Pulmonary artery endothelial cell (primary cell): ENCODE measurements at places on chromosomes 1 and 21. TPM values are rescaled to one million over a fixed set of nuclear protein-coding genes. Genes with fewer than 3 reads are reported as not detected.

DNA sequence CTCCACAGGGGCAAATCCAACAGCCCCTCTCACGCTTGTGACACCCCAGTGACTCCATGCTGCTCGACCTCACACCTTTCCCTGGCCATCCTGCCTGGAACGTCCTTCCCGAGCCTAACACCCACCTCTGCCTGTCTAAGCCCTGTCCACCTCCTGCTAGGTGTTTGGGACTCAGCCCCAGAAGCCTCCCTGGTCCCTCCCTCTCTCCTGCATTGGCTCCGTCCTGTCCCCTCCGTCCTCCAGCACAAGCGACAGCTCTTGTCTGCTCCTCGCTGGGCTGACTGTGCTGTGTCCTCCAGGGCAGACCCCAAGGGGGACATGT is 102.0 kb upstream of the IFFO2 start:
- DNase-seq = no peak

DNA sequence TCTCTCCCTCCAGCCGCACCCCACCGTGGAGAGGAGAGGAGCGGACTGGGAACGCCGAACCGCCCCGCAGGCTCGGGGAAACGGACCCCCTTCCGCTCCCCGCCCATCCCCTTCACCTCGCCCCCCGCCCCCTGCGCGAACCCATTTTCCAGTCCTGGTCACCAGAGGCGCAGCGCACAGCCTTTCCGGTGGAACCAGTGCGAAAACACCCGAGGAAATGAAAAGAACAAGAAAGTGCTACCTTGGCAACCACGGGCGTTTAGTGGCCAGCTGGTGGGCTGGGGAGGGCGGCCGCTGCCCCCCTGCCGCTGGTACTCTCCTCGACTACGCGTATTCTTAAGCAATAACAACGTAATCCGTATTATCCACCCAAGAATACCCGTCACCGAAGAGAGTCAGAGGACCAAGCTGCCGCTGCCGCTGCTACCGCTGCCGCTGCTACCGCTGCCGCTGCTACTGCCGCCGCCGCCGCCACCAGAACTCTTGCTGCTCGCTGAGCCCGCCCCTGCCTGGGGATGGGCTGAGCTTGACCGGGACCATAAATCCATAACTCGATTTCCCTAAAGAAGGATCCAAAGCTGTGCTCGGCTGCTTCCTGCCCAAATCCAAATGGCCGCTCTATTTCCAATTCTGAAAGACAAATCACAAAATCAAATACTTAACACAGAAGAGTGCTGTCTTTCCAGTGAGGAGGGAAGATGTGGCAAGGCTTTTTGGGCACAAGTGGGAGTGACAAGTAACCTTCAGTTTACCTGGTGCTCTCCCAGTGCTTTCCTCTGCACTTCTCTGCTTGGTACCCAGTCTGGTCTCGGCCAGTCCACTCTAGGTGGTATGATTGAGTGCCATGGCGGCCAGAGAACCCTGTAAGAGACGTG is 125.2 kb upstream of the DPYD start:
- DNase-seq = no peak

DNA sequence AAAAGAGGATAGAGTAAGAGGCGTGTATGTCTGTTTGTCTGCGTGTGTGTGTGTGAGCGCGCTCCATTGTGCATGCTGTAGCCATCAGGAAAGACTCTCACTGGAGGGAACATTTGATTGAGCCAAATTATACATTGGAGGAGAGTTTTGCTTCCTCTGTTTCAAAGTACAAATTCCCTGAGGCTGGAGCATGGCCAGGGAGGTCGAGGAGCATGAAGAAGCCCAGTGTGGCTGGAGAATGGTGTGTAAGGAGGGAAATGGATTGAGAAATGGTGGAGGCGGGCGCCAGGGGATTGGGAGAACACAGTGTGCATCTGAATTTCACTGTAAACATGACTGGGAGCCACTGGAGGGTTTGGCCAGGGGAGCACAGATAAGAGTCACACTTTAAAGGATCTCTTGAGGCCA is 22.1 kb upstream of the EFNA1 start:
- DNase-seq = no peak

GRCh38 chr1:75471252-75471651 is 139.7 kb downstream of the SLC44A5 start:
- no peak for DNase-seq

- DNase-seq = no peak
These were observed 166.8 kb downstream of the HIVEP3 start for GRCh38 chr1:41751804-41752513.

DNA sequence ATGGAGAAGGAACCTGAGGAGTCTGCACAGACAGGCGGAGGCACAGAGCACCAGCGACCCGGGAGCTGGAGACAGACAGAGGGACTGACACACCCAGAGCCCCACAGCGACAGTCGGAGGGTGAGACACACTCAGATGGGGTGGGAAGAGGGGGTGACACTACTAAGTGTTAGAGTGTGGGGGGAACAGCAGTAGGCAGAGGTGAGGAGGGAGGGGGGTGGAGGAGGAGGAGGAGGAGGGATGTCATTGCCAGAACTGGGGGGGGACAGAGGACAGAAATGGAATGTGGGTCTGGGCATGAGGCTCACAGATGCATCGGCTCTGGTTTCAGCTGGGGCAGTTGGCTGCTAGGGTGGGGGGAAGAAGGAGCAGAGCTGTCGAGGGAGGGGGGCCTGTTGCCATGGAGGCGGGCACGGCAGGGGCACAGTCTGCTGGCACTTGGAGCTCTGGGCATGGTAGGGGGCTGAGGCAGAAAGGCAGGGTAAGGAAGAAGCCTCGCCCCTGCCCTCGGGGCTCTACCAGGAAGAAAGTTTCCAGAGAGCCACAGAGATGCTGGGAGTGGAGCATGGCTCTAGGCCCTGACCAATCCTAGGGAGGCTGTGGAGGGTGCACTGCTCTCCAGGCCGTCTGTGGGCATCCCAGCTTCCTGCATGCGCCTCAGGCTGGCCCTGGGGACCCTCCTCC is 37.3 kb downstream of the AHDC1 start:
- DNase-seq = no peak

- DNase-seq = no peak
These were observed at the start of gene PADI1 for GRCh38 chr1:17204546-17205440. TSS of gene PADI1 (plus strand) at chr1:17205128. CDS start at chr1:17205218, 90 bp downstream.

DNA sequence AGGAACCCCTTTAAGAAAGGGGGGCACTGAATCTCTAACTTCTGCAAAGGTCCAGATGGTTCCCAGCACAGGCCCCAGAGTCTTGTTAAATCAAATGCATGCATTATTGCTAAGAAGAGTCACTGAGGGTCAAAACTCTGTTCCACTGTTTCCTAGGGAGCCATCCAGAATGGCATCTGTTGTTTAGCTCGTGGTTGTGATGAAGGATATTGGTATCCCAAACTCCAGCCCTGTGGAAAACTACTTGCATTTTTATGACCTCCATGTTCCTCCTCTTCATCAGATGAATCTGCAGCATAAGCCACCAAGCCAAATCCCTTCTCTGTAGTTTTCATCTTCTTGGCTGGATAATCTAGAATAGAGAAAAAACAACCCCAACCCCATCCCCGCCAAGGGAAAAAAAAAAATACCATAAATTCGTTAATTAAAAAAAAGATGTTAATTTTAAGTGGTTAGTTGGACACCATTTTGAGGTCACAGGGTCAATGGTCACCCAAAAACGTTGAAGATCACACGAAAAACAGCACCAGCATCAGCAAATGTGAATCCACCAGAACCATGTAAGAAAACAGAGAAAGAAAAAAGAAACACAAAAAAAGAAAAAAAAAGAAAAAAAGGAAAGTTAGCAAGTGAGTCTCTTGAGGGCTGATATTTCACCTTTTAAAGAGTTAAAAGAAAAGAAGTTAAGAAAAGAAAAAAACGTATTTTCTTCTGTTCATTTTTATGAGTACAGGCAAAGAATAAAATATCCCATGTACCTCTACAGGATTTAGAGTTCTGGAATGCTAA is 3.0 kb upstream of the RIT1 start:
- DNase-seq = no peak

DNA sequence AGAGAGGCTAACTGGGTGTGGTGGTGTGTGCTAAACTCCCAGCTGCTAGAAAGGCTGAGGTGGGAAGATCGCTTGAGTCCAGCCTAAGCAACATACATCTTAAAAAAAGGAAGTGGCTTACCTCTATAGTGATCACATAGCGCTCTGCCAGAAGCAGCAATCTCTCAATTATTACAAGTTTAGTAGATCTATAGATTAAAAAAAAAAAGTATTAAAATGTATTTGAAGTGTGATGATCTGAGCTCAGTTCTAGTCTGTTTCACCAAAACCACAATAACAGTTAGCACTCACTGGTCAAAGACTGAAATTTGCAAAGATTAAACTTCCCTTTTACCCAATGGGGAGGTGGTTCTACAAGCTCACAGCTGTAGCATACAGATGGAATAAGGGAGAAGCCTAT is 76.3 kb downstream of the USP24 start:
- no peak for DNase-seq

DNA sequence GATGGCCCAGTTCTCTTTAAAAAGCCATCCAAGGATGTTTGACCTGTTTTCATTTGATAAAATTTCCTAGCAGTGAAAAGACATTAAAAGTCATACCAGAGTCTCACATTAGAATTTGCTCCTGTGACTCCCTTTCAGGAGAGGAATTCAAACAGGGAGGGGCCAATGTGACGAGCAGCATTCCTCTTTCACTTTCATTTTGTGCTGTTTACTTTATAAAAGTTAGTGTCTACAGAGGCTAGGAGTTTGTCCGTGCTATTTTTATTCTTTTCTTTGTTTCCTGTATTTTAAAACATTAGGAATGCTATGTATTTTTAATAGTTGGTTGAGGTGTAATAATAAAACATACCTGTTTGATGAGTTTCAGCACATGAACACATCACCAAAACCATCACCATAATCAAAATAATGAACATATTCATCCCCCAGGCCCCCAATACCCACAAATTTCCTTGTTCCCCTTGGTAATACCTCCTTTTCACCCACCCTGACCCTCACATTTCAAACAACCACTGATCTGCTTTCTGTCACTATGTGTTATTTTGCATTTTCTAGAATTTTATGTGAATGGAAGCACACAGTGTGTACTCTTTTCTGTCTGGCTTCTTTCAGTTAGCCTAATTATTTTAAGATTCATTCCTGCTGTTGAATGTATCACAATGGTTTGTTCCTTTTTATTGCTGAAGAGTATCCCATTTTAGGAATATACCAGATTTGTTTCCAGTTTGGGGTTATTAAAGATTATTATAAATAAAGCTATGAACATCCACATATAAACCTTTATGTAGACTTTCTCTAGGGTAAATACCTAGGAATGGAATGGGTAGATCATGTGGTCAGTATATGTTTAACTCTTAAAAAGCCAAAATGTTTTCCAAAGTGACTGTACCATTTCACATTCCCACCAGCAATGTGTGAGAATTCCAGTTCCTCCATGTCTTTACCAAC is 129.5 kb downstream of the TENT5C start:
- no peak for DNase-seq

DNA sequence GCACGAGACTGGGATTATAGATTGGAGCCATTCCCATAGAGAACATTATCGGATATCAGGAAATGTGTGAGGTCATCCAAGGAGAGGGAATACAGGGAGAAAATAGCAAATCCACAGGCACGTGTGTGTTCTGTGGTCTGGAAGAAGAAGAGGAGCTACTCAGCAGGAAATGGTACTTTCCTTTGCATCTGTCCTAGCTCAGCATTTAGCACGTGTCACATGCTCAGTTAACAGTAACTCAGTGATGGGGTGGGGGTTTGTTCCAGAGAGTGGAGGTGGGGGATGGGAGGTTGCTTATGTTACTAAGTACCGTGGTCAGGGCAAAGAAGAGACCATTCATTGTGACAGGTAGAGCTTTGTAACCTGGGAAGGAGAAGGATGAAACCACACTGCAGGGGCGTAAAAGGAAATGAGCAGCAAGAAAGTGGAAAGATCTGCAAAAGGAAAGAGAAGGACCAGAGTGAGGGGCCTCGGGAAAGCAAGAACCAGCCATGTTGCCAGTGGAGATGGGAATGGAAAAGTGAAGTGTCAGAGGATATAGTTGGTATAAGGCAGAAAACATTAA is 100.4 kb downstream of the ATP5PO start:
- no peak for DNase-seq

- DNase-seq = no peak
These were observed 20.4 kb upstream of the GNG12 start for GRCh38 chr1:67853704-67854103.

DNA sequence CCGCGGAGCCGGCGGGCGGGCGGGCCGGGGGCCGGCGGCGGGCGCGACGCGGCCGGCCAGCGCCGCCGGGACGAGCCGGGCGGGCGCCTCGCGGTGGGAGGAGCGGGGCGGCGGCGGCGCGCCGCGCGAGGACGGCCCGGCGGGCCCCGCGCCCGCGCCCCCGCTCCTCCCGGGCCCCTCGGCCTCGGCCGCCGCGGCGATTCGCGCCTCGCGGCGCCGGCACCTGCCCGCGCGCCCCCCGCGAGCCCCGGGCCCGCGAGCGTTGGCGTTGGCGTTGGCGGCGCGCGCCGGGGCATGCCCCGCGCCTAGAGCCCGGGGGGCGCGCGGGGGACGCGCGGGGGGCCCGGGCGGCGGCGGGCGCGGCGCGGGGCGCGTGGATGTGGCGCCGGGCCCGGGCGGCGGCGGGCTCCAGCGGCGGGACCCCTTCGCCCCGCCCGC is at the start of gene SKI:
Gene SKI (plus strand): TSS at position 163 of the 438 bp plus-strand sequence. CDS start 448 bp downstream, outside the sequence.
- DNase-seq = no peak

GRCh38 chr1:106268070-106268469 is 788.4 kb upstream of the PRMT6 start:
- no peak for DNase-seq

DNA sequence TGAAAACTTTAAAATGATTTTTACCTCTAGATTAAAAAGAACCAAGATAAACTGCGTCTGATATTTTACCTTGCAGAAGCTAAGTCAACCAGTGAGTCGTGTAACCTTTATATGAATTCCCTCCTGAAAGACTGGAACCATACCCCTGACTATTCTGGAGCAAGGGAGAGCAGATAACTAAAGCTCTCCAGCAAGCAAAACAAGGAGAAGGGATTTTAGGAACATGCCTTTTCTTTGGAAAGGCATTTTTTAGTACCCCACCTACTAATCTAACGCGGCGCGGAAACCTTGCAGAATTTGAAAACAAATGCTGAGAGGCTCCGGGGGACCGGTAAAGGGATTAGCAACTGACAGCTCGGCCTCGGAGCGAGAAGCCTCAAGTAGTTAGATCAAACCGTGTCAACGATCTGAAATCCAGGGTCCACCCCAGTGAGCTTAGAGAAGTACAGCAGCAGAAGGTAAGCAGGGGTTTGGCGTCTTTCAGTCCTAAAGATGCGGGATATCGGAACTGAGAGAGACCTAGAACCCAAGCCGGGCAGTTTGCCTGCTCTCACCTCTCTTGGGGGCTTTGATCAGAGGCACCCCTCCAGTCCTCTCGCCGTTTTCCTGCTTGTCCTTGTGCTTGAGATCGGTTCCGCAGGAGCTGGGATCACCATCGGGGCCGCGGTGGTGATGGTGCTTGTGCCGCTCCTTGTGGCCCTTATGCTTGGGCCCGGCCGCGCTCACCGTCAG is 954 bp downstream of the RSBN1 start:
- DNase-seq = no peak

MED8 gene
- 44.1 and 60.8 TPM in 2 replicates for total RNA-seq

CFHR3 gene
- total RNA-seq = not detected in 2 replicates

CD244 gene
- not detected in 2 replicates for total RNA-seq

KCNA2 gene
- total RNA-seq = not detected in 2 replicates

TAS1R1 gene
- 0.07 TPM in 1 of 2 replicates, not detected in the other for total RNA-seq

ADGRL4 gene
- 126 and 161 TPM in 2 replicates for total RNA-seq

UTP11 gene
- 47.7 and 55.9 TPM in 2 replicates for total RNA-seq

MAP3K21 gene
- total RNA-seq = 0.26 and 0.28 TPM in 2 replicates

SERTAD4 gene
- 1.5 and 3.2 TPM in 2 replicates for total RNA-seq

VAV3 gene
- total RNA-seq = 1.1 TPM in 2 replicates

SLC45A1 gene
- total RNA-seq = 0.78 and 1.2 TPM in 2 replicates
